ENCODE measurements at places on chromosomes 5 and 9.

- DNase-seq = no peak
These were observed 36.9 kb downstream of the G3BP1 start for GRCh38 chr5:151808451-151809169.

DNA sequence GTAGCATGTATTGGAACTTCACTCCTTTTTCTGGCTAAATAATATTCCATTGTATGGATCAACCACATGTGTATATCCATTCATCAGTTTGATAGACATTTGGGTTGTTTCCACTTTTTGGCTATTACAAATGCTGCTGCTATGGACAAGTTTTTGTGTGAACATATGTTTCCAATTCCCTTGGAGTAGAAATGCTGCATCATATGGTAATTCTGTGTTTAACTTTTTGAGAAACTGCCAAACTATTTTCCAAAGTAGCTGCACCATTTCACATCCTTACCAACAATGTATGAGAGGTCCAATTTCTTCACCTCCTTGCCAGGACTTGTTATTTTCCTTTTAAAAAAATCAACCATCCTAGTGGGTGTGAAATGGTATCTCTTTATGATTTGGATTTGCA is 8.4 kb downstream of the FRRS1L start:
- no peak for DNase-seq

GRCh38 chr5:141507387-141508091 is 18.7 kb downstream of the PCDHGC5 start:
- no peak for DNase-seq

DNA sequence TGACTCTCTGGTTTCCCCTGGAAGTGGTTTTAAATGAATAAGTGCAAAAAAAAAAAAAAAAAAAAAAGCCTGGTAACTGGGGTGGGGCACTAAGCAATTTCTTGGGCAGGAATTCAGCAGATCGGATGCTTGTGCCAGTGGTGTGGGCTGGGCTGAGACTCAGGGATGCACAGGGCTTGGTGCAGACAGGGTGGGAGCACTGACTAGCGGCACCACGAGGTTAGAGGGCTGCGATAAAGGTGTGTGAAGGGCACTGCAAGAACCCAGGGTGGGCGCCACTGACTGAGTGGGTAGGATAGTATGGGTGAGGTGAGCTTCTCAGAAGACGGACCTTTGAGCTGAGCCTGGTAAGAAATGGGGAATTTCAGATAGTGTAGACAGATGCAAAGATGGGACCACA is 45.5 kb upstream of the CPLX2 start:
- DNase-seq = no peak

GRCh38 chr5:134029156-134029555 is 24.4 kb upstream of the VDAC1 start:
- no peak for DNase-seq

DNA sequence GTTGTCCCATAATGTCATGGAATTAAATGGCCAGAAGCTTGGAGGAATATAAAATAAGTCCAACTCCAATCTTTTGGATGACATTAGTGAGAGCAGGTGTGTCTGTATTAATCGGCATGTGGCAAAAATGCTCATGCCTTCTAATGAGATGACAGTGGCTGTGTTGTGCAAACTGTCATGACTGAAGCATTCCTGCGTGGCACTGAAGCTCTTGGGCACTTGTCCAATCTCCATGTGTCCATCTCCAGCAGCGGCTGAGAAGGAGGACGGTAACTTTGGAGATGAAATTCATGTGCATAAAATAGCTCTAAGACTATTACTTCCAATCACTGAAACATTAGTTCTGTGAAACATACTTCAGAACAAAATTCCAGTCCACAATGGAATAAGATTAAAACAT is 697.5 kb upstream of the GRAMD2B start:
- no peak for DNase-seq

DNA sequence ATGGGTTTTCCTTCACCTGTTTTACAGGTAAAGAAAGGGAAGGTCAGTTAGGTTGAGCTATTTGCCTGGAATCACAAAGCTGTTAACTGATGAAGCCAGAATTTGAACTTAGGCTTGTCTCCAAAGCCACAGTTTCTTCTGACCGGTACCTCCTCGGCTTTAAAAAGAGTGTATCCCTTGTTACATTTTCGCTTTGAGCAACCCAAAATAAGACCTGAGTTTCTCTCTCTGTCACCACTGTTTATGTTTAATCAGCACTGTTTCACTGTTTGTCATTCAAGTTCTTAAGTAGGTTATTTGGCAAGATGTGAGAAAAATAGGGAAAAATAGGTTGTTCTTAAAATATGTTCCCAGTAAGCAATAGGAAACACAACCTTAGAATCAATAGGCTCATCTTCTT is 84.6 kb downstream of the VCAN start:
- no peak for DNase-seq
